ENCODE measurements at places on chromosomes 5 and 9.

- no peak for DNase-seq
These were observed 103.3 kb downstream of the THBS4 start for GRCh38 chr5:80138486-80138885.

GRCh38 chr9:125495172-125496119 lies 211.6 kb downstream of the MAPKAP1 start:
- no peak for DNase-seq

DNA sequence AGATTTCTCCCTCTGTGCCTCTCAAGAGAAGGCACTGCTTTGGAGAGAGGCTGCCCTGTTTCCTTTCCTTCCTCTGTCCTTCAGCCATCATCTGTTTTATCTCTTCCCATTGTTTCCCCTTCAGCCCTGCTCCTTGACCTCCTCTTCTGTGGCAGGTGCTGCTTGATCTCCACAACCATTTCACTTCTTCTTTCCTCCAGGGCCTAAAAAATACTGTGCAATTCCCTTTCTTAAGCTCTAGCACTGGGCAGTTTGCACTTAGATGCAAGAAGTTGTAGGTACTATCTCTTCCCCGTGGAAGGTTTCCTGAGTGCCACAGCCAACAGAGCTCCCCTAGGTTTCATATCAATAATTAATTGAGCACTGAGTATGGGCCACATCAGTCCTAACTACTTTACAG lies 8.8 kb upstream of the ADRB2 start:
- no peak for DNase-seq

DNA sequence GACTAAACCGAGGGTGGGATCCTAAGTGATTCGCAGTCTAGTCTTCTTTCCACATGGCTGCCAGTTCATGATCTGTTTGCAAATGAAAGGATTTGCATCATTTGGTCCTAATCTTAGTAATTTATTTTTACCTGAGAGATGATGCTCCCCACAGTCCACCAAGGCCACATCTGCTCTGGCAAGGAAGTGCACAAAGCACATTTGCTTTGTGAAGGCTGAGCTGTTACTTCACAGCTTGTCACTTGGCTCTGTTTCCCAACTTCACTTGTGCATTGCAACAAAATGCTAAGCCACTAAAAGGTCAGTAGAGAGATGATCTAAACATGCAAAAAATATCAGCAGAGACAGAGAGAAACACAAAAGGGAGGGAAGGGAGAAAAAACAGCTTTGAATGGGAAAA lies 128.5 kb upstream of the VLDLR start:
- DNase-seq = no peak

DNA sequence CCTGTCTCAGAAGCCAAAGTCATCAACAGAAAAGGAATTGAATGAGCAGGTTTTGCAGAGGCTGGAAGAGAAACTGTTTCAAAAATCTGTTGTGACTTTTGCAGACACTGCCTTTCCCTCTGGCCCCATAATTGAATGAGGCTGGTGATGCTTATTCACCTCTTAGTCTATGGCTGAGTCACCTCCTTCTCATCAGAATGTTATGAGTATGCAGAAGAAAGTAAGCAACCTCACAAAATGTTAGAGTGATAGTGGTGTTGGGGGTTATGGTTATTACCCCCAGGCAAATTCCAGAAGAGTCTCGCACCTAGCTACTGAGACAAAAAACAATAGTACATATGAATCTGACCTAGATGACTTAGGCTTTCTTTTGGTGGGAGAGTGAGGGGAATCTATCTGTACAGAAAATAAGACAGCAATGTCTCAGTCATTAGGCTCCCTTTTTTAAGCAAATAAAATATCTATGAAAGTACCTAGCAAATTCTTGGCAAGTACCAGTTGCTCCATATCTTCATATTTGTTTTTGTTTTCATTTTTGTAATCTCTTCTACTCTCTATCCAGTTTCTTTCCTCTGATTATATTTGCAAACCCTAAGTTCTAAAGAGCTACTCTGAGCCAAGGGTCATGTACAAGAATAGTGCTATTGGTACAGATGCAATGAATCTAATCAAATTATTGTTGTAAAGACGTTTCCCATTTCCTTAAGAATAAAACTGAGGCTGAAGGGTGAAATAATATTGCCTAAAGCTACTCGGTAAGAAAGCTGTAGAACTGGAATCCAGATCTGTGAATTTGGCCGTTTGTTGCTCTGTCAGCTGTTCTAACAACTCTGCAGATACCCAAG lies 498.1 kb upstream of the TNC start:
- DNase-seq = no peak

DNA sequence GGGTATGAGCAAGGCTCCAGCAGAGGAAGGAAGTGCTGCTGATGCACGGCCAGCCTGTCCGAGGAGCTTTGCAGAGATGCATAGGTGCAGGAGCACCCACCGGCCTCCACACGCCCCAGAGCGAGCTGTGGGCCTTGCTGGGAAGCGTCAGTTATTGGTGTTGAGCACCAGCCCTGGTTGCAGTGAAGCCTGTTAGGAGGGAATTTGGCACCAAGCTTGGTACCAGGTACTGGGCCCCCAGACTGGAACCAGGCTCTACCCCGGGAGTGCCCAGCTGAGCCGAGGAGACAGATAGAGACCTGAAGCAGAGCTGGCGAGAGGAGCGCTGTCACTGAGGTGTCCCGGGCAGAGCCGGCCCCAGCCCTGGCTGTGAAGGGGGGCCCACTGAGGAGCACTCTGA lies 5.2 kb downstream of the TCF7 start:
- DNase-seq = no peak

DNA sequence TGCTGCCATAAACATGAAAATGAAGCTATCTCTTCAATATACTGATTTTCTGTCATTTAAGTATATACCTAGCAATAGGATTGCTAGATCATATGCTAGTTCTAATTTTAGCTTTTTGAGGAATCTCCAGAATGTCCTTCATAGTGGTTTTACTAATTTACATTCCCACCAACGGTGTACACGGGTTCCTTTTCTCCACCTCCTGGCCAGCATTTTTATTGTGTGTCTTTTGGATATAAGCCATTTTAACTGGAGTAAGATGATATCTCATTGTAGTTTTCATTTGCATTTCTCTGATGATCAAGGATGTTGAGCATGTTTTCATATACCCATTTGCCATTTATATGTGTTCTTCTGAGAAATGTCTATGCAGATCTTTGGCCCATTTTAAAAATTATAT lies 446.5 kb downstream of the GABRG2 start:
- DNase-seq = no peak

All from SHP77 treated with DMSO at 0.1 percent for 48 hours (cell line).